ENCODE measurements at places on chromosomes 4 and X.

DNA sequence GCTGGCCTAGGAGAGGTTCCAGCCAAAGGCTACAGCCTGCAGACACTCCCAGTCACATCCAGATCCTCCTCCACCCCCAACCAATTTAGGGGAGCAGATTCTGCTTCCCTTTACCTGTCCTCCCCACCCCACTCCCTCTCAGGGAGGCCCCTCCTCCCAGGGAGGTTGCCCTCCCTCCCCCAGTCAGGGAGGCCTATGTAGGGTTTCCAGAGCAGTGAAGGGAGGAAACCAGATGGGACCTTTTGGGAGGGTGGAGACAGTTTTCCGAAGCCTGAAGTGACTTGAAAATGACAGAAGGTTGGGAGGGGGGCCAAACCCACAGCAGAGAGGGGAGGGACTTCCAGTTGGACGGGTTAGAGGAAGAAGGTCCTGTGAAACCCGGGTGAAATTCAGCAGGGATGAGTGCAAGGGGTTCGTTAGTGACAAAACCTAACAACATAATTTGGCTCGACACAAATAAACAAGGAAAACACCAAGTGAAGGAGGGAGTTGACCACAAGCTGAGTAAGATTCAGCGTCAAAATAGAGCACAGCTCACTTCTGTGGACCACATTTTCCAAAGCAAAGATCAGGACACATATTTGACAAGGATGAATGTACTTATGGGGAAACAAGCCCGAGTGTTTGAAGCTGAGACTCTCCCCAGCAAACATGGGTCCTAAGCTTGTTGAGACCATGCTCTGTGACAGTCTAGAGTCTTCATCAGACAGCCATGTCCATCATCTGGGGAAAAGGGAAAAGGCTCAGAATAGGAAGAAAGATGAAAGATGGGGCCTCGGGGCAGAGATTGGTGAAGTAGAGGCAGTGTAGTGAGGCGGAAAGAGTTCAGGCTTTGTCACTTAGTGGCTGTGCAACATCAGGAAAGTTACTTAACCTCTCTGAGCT lies 46.4 kb downstream of the PRPS1 start:
- peak; percentile 48 for DNase-seq

- no peak for DNase-seq
Observed at GRCh38 chrX:26788402-26788998, 572.5 kb downstream of the MAGEB5 start.

DNA sequence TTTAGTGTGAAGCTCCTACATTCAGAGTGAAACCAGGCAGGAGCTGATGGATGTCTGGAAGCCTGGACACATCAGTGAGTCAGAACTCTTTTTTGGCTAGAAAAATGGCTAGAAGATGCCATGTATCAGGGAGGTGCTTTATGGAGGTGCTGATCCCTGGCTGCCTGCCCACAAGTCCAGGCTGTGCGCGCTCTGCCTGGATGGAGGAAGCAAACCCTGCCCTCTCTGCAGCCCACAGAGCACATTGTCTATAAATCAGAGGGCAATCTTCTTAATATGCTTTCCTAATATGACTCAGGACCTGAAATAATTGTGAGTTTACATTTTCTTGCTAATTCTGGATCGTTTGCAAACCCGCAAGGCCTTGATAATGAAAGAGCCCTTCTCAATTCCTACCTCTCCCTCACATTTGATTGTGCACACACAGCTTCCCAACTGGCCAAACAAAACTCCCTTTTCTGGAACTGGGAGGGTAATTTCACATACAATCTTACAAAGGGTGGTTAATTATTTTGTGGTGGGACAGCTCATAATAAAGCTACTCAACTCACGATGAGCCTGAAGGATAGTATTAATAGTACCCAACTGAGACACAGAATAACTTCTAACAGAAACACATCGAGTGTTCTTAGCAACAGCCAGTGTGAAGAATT lies 11.7 kb downstream of the MFAP3L start:
- no peak for DNase-seq

- DNase-seq: no peak
Observed at GRCh38 chr4:113276464-113277170, 227.2 kb downstream of the ANK2 start.

DNA sequence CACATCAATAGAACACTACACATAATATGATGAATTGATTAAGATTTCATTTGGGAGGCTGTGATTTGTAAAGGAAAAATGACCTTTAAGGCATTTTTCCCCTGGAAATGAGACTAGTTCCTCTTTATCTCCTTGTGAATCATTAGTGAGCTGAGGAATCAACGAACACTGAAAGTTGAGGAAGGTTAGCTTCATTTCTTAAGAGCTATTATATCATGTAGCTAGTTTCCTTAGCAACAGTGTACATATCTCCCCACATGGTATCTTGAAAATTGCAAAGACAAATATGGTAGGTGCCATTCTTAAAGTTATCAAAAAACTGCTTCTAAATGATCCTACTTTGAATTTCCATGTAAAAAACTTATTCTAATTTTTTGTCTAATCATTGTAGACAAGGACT lies 127.5 kb upstream of the NRK start:
- no peak for DNase-seq

- peak; percentile 51 for DNase-seq
Observed at GRCh38 chrX:19785647-19786046, 101.8 kb downstream of the SH3KBP1 start.

DNA sequence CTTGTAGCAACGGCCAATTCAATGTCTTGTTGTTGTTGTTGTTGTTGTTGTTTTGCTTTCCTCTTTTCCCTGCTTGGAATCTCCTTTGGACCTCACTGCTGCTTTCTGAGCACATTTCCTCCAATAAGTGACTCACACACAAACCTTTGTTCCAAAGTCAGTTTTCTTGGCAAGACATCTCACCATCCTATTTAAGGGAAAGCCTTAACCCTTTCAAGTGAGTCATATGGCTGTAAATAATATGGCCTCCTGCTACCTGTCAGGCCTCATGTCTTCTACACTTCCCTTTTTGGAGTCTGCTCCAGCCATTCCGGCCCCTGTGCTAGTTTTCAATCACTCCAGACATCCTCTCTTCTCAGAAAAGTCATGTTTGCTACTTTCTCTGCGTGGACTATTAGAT lies 79.5 kb upstream of the MAGEB10 start:
- no peak for DNase-seq

- no peak for DNase-seq
Observed at GRCh38 chrX:69876221-69876620, 173.5 kb downstream of the AWAT2 start.

DNA sequence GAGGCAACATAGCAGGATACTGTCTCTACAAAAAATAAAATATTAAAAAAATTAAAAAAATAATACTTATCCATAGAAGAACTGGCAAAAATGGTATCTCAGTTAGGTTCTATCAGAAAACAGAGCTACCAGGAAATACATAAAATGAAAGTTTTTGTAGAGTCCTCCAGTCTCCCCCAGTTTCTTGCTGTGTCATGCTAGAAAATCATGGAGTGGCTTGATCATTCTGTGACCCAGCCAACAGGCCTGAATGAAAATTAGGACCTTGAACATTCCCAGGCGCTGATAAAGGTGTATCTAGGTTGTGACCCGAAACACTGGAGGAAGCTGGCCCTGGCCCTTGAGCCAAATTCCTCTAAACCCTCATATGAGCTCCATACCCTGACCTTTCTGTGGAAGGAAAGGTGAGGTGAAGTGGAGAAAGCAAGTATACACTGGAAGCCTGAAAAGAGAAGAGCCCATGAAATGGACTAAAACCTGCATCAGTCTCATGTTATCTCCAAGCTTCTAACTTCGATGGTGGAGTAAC lies 652 bp downstream of the SMIM9 start:
- no peak for DNase-seq

- peak; percentile 45 for DNase-seq
Observed at GRCh38 chr4:98482847-98483806, 175.3 kb downstream of the TSPAN5 start.

DNA sequence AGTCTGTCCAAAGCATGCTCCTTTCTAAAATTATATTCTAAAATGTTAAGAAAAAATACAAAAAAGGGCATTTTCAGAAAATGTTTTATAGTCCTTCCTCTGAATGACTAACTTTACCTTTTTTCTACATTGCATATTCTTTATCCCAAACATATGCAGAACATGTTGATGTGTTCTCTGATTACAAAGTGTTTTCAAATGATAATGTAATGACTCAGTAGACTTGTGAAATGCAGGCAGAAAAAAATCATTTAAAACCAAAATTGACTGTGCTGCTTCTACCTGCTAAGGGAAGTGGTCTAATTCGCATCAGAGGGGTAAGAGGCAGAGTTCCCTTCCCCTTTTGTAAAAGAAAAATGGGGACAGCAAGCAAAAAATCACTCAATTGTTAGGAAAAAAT lies 22.7 kb upstream of the YTHDC1 start:
- no peak for DNase-seq

DNA sequence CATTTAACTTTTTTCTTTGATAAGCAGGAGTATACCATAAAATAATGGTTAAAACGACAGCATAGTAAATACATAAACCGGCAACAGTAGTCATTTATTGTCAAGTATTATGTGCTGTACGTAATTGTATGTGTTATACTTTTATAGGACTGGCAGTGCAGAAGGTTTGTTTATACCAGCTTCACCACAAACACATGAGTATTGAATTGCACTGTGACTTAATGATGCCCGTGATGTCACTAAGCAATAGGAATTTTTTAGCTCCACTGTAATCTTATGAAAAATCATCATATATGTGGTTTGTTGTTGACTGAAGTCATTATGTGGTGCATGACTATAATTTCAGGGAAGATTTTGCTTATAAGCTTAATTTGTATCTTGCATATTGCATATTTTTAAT lies 424.6 kb downstream of the PABPC4L start:
- no peak for DNase-seq

DNA sequence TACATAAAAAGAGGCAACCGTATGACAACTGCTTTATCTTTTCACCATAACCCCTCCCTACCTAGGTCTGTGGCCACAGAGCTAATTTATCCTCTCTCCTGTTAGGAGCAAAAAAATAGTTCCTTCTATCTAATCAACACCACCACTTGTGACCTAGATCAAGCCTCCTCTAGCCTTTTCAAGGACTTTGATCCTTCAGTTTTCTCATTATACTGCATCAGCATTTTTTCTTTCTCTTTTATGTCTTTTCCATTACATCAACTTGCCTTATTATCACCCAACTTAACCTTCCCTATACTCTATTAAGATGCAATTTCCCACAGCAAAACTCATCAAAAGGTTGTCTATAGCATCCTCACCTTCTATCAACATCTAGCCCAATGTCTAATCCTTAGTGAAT lies 211.0 kb downstream of the ANKRD50 start:
- DNase-seq: no peak

DNA sequence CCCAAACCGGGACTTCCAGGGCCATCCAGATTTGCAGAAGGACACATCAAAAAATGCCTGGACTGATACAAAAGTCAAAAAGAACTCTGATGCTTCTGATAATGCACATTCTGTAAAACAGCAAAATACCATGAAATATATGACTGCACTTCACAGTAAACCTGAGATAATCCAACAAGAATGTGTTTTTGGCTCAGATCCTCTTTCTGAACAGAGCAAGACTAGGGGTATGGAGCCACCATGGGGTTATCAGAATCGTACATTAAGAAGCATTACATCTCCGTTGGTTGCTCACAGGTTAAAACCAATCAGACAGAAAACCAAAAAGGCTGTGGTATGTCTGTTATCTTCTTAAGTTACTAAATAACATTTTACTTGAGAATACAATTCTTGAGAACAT lies 9.2 kb downstream of the PLK4 start:
- DNase-seq: no peak

DNA sequence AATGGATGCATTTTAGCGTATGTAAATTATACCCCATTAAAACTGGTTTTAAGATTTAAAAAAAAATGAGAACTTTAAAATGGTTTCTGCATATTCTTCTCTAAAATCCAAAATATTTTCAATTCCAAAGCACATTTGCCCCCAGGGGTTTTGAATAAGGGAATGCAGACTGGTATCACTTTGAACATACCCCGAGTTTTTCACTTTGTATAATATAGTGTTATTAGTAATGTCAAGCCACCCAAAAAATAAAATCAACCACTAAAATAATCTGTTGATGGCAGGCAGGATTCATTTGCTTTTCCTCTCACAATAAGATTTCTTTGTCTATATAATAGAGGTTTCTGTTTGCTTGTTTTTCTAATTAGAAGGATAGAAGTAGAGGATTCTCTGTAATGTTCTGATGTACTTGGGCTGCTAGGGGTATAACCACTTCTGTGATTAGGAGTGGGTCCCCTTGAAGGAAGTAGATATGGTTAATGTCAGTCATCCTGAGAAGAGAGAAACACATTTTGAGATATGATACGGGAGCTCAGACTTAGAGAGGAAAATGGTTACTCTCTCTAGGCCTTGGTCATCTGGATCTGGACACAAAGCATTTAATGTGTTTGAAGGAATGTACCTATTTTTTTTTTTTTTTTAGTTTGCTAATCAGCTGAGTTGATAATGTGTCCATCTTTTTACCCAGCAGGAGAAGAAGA lies 9.3 kb upstream of the LIN54 start:
- no peak for DNase-seq

- DNase-seq: no peak
Observed at GRCh38 chrX:115214151-115214550, 19.7 kb downstream of the LRCH2 start.

- no peak for DNase-seq
Observed at GRCh38 chr4:186666750-186667149, 56.9 kb downstream of the FAT1 start.

GRCh38 chr4:38523524-38524448 lies 140.2 kb upstream of the KLF3 start:
- DNase-seq: peak; percentile 55

DNA sequence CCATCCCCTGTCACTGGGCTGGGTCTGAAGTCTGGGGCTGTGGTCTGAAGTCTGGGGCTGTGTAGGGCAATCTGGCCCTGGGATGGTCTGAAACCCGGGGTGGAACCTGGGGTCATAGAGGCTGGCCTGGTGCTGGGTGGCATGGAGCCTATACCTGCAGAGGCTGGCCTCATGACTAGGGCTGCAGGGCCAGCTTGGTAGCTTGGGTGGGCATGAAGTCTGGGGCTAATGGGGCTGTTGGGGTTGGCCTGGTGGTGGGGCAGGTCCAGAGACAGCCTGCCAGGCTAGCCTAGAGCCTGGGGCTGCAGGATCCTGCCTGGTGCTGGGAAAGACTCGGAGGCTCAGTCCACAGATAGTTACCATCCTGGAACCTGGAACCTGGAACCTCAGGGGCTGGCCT lies 37.0 kb downstream of the GALNT7 start:
- no peak for DNase-seq

Data from stimulated activated naive CD8-positive, alpha-beta T cell treated with anti-CD3 and anti-CD28 coated beads, Interleukin-15, amount 100 ng/mL, for 72 hours (primary cell).